ENCODE measurements at places on chromosomes 16 and 17.
A peak's percentile ranks its signal among the peaks of the same experiment; 100 is the strongest.

DNA sequence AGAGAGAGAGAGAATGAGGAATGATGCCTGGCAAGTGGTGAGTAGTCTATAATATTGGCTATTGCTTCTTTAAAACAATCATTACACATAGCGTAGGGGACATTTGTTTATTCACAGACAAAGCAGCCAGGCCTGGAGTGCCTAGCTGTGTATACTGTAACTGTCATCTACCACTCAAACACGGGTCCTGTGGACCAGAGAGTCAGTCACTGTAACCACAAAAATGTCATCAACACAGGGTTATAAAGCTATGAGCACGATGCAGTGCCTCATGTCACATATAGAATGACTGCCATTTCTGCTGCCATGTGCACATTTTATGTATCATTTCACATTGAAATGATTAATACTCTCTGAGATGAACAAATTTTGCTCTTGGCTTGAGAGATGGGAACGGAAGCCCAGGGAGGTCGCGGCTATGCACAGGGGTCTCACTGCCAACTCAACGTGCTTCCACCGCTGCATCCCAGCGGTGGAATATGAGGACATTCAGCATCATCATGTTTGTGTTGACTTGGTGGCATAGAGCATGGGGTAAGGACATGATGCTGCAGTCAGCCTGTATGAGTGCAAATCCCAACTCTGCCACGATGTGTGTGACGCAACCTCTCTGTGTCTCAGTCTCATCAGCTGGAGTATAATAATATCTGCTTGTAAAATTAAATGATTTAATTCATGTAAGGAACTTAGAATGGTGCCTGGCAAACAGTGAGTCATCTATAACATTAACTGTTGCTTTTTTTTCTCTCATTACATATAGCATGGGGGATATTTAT, 3.3 kb downstream of the MT1H start:
- no peak for DNase-seq

- no peak for DNase-seq
These were observed 412.8 kb upstream of the PSMD7 start for GRCh38 chr16:73883841-73884240.

DNA sequence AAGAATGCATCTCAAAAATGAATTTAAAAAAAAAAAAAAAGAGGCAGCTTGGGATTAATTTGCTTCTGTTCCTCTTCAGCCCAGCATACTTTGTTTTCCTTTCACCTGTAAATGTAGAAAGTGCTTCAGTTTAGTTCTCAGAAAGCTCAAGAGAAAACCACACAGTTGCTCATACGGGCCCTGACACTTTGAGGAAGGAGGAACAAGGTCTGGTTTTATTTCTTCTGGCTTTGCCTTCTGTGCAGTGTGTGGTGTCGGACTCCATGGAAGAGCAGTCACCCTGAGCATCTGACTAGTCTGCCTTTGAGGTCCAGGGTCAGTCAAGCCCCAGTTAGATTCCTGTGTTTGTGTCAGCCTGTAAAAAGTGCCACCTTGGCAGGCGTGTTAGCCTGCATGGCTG, 27.6 kb downstream of the NMT1 start:
- no peak for DNase-seq

DNA sequence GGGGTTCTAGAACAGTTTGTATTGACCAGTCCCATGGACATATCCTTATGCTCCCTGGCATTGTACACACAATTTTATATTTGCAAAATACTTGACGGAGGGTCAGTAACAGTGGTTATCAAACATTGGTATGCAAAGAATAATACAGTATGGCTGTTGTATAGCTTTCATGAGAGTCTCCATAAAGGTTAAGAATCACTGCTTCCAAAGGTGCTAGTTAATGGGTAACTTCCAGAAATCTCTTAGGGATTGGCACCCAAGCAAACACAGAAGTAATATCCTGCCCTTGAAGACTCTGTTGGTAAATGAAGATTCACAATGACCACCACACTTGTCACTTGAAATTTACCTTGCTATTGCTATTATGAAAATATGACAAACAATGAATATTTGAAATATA, 239.2 kb downstream of the ZFHX3 start:
- no peak for DNase-seq

GRCh38 chr17:34306466-34306865, 12.8 kb upstream of the CCL8 start:
- DNase-seq = no peak

DNA sequence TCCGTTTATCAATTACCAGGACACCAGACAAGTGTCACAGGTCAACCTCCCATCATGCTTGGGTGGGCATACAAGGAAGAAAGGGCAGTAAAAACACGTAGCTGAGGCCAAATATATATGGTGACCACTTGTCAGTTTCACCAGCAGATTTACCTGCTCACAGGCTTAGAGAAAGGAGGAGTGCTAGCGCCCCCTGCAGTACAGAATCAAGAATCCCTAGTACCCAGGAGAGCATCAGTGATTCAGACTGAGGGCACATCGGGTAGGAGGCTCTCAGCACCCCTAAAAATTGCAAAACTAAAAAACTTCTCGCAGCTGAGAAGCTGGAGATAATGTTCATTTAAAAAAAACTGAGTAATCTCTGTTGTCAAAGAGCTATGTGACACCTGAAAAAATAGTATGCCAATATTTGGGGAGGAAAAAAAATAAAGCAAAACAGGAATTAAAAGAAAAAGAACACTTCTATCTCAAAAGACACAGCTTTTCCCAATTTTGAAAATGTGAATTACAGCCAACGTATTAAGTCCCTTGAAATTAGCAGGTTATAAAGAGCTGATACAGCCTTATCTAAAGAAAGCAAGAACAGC, 21.2 kb upstream of the MON1B start:
- DNase-seq = no peak

GRCh38 chr17:54451051-54451450, 449.6 kb upstream of the TOM1L1 start:
- DNase-seq = no peak

GRCh38 chr17:63954402-63955063, 18.2 kb downstream of the SCN4A start:
- DNase-seq = no peak

DNA sequence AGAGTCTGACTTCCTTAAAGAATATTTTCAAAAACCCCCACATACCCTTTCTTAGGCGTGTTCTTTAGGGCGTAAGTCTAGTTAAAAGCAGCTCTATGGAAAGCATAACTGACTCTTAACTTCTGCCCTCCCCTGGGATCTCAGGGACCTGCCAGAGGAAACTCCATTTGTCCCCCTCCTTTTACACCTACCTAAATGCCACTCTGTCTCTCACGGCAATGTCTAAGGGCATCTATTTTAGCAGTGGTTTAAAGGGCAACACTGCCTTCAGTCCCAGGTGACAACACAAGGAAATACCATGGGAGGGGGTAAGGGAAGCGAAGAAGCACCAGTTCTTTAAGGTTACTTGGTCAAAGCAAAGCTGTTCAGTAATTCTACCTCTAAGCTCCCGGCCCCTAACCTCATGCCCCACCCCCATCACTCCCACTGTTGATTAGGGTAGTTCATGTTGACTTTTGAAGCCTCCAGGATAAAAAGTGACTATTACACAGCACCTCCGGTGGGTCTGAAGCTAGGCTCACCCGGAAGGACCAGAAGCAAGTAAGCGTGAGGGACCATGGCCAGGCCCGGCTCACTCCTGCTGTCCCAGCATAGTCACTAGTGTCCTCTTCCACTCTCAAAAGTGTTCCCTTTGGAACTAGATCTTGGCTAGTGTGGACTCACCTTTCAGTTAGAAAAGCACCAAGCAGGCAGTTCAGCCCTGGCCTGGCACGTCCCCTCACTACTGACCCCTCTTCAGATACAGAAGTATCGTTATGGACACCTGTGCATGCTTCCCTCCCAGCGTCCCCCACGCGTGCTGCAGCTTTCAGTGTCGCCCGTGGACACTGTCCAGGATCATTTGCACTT, 47.1 kb downstream of the CYTH1 start:
- DNase-seq = no peak

DNA sequence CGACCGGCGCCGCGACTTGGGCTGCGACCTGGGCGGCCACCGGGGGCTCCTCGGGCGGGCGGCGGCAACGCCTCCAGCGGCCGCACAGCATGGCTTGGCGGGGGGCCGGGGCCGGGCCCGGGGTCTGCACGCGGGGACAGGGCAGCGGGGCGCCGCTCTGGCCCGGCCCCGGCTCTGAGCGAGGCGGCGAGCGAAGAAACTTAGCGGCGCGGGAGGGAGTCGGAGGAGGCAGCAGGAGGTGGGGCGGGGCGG, at the start of gene PLCD3:
TSS of gene PLCD3 (minus strand) at position 196 of the 252 bp plus-strand sequence. CDS start at position 91, 105 bp downstream.
- DNase-seq = no peak

- DNase-seq = no peak
These were observed 126.0 kb downstream of the MGAT5B start for GRCh38 chr17:76994237-76994637.

- no peak for DNase-seq
These were observed 233.9 kb downstream of the MRTFB start for GRCh38 chr16:14304891-14305460.

DNA sequence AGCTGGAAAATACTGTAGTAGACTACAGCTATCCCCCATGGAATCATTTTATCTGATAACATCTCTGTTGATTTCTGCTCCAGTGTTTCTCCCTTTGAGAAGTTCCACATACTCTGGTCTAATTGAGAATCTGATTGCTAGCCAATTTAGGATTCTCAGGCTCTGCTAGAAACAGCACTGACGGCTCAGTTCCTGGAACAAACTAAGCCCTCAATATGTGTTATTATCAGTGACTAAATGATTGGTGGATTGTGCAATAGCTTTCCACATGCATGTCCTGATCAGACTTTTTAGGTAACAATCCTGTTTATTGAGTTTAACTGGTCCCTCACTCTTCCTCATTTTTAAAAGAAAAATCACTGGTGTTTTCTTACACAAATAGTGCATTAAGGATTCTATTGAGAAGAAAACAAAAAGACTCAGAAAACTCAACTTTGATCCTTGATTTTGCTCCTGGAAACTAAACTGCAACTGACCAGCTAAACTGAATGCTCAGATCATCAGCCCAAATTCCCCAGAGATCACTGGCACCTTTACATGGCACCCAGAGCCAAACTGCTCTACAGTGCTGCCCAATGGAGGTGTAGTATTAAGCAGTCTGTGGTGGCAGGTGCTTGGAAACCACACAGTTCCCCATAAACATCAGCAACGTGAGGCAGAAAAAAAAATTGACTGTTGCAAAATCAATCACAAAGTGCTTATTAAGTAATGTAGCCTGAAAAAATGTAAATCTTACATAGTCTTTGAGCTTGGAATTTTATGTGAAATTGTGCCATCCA, 423.7 kb downstream of the TOX3 start:
- no peak for DNase-seq

DNA sequence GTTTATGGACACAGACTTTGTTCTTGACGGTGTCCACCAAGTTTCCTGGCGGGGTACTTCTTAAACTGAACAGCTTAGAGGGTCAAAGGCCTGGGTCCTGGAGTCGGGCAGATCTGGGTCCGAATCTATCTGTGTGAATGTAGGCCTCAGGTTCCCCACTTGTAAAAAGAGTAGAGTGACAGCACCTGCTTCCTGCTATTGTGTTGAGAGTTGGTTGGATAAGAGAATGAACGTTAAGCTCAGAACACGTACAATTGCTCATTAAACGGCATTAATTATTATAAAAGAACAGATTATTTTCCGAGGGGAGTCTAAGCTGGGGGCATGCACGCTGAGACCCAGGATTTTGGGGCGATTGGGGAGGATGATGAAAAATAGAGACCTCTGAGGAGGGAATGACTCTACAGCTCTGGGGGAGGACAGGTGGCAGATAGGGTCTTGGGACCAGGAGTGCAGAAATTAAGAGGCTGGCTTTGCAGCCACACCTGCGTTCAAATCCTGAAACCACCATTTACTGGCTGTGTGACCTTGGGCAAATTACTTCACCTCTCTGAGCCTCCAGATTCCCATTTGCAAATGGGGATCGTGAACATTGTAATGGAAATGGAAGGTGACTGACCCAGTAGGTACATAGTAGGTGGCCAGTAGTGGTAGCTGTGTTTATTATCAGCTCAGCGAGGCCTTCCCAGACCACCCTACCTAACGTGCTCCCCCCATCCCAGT, 862 bp downstream of the CLEC16A start:
- DNase-seq = no peak

- DNase-seq = no peak
These were observed 7.0 kb downstream of the VAC14 start for GRCh38 chr16:70793851-70794502.

DNA sequence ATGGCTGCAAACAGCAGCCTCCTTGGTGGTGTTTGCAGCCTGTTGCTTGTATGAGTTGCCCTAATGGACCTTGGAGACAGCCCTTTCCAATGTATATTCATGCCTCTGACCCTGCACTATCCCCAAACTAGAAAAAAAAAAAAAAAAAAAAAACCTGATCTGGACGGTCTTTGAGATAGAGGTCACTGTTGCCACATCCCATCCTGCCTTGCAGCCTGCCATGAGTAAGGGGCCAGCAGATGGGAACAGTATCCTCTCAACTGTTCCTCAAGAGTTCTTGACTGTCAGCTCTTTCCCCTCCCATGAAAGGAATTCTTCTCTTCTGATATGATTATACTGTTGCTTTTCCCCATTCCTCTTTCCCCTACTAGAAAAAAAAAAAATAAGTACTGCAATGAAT, 152.4 kb downstream of the SSH2 start:
- no peak for DNase-seq

GRCh38 chr16:78677181-78677731, 577.8 kb downstream of the WWOX start:
- no peak for DNase-seq

DNA sequence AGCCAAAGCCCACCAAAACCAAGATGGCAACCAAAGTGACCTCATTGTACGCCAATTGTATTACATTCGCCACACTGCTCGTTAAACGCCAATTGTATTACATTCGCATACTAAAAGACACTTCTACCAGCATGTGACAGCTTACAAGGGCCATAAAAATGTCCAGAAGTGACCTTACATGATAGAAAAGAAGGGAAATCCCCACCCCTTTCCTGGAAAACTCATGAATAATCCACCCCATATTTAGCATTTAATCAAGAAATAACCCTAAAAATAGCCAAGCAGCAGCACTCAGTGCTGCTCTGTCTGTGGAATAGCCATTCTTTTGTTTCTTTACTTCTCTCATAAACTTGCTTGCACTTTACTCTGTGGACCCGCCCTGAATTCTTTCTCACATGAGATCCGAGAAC, 25.7 kb downstream of the PSMD7 start:
- DNase-seq = no peak

- no peak for DNase-seq
These were observed 43.5 kb upstream of the FOXF1 start for GRCh38 chr16:86466696-86467406.

- DNase-seq = no peak
These were observed 6.2 kb downstream of the CHTF8 start for GRCh38 chr16:69126221-69126620.

GRCh38 chr17:38748149-38748891, at the start of gene PCGF2:
TSS of gene PCGF2 (minus strand) at chr17:38748336. CDS start at chr17:38740402, 7,934 bp downstream.
- DNase-seq = peak; percentile 71

GRCh38 chr16:51592001-51592501, 441.0 kb upstream of the SALL1 start:
- no peak for DNase-seq

GRCh38 chr16:86198206-86199118, 299.5 kb downstream of the IRF8 start:
- DNase-seq = no peak

All from H54 (cell line).